ENCODE measurements at places on chromosomes 4 and X.

DNA sequence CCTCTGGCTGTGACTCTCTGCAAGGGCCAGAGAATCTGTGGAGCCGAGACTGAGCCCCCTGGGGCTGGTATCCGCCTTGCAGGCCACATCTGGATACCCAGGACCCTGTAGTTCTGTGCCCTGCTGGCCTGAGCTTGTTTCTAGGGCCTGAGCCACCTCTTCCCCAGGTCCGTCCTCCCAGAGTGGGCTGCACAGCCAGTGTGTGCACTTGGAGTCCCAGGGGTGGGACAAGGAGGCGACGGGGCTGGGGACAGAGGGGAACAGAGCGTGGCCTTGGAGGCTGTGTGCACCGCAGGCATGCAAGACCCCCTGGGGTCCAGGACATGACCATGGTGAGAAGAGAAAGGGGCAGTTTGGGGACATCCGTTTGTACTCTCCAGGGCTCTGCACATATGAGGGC lies 105.5 kb downstream of the SORCS2 start:
- no peaks in the 10 kb centered on the region for H3K27me3 ChIP-seq
- no peaks in the 10 kb centered on the region for H3K36me3 ChIP-seq
- no peak overlapping the region for H3K27ac ChIP-seq
- H3K4me3 ChIP-seq = no peak overlapping the region
- no peaks in the 10 kb centered on the region for H3K4me1 ChIP-seq

DNA sequence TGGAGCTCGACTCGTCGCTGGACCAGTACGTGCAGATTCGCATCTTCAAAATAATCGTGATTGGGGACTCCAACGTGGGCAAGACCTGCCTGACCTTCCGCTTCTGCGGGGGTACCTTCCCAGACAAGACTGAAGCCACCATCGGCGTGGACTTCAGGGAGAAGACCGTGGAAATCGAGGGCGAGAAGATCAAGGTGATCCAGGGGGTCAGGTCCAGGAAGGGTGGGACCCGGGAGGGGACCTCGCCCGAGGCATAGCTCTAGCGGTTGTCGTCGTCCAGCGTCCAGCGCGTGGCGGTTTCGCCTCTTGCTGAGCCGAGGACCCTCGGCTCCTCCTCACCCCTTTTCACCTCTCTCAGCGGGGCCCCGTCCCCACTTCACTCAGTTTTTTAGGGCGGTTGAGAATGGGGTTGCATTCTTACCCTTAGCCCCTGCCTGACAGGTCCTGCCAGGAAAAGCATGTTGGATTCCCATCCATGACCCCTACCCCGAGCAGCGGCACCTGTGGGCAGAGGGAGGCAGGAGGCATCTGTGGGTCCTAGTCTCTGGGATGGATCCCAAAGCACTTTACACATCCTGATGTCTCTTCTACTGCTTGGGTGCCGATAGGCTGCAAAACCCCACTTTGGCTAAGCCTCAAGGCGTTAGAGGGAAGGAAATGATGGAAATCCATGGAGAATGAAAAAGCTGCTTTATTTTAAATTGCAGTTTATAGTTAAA lies 524 bp downstream of the RAB33A start:
- H3K27me3 ChIP-seq = no peaks in the 10 kb centered on the region
- H3K4me3 ChIP-seq = no peak overlapping the region
- no peaks in the 10 kb centered on the region for H3K36me3 ChIP-seq
- DNase-seq = no peak

GRCh38 chrX:10042055-10042454 lies 74.9 kb downstream of the CLDN34 start:
- H3K4me1 ChIP-seq = no peaks in the 10 kb centered on the region
- no peak overlapping the region for H3K4me3 ChIP-seq
- no peaks in the 10 kb centered on the region for H3K27me3 ChIP-seq
- no peak for DNase-seq
- H3K27ac ChIP-seq = no peak overlapping the region

DNA sequence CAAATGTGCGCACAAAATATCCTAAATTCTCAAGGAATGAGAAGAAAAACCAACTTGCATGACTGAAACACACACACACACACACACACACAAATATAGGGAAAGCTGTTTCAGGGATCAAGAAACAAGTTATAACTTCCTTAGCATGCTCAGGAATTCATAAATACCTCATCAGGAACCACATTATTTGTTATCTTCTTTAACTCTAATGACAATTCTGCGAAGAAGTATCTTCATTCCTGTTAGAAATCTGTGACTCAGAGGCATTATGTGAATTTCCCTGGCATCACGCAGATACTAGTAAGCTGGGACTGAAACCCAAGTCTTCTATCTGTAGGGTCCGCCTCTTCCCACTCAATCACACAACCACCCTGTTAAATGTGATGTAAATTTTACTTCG lies 30.3 kb downstream of the TMPRSS11A start:
- DNase-seq = no peak
- no peak overlapping the region for H3K27ac ChIP-seq
- H3K27me3 ChIP-seq = no peaks in the 10 kb centered on the region
- no peaks in the 10 kb centered on the region for H3K4me1 ChIP-seq

- no peak for DNase-seq
- H3K36me3 ChIP-seq = no peaks in the 10 kb centered on the region
- H3K4me3 ChIP-seq = no peak overlapping the region
- H3K4me1 ChIP-seq = no peaks in the 10 kb centered on the region
Measured at GRCh38 chrX:38701073-38701472, 100.2 kb upstream of the MID1IP1 start.

GRCh38 chr4:67593741-67594175 lies 35.2 kb downstream of the STAP1 start:
- no peak overlapping the region for H3K27ac ChIP-seq

- H3K27me3 ChIP-seq = no peaks in the 10 kb centered on the region
- no peak for DNase-seq
- no peak overlapping the region for H3K4me3 ChIP-seq
- no peak overlapping the region for H3K27ac ChIP-seq
- peaks cover 74% of the 10 kb centered on the region for H3K36me3 ChIP-seq
Measured at GRCh38 chr4:13611283-13611842, 16.2 kb downstream of the BOD1L1 start.

DNA sequence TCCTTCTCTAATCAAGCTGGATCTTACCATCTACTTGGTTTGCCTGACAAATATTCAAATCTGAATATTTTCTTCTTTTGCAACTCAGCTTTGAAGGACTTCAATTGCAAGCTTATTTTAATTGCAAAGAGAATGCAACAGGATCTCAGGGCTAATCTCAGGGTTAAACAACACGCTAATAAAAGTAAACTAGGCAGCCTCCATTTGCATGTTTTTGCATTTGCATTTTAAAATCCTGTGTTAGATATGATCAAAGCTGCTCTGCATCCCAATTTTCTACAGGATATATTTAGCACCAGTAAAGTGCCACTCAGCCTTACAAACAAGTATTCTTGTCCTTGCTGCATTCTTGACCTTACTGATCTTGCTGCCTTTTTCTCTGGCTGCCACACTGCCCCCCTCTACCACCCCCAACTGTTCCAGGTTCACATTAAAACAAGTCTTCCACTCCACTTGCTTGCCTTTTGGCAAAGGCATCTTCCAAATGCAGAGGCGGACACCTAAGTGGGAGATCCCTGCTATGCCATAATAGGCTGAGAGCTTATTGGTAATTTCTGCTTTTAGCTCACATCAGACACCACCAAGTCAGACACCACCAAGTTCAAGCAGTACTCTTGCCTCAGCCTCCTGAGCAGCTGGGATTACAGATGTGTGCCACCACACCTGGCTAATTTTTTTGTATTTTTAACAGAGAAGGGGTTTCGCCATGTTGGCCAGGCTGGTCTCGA lies 48.1 kb downstream of the GPRIN3 start:
- no peaks in the 10 kb centered on the region for H3K27me3 ChIP-seq
- H3K4me3 ChIP-seq = no peak overlapping the region
- no peaks in the 10 kb centered on the region for H3K4me1 ChIP-seq
- H3K27ac ChIP-seq = no peak overlapping the region

- DNase-seq = no peak
- H3K27ac ChIP-seq = no peak overlapping the region
- H3K27me3 ChIP-seq = no peaks in the 10 kb centered on the region
- H3K36me3 ChIP-seq = no peaks in the 10 kb centered on the region
Measured at GRCh38 chr4:134691915-134692314, 490.3 kb upstream of the PABPC4L start.

DNA sequence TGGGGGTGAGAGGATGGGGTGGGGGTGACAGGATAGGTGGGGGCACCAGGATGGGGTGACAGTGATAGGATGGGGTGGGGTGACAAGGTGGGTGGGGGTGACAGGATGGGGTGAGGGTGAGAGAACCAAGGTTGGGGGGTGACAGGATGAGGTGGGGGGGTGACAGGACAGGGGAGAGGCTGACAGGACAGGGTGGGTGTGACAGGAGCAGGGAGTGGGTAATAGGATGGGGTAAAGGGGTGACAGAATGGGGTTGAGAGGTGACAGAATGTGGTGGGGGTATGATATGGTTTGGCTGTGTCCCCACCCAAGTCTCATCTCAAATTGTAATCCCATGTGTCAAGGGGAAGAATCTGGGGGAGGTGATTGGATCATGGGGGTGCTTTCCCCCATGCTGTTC lies 26.0 kb downstream of the RNF212 start:
- H3K4me1 ChIP-seq = peaks cover 4% of the 10 kb centered on the region
- DNase-seq = no peak
- no peak overlapping the region for H3K27ac ChIP-seq
- no peaks in the 10 kb centered on the region for H3K36me3 ChIP-seq
- no peak overlapping the region for H3K4me3 ChIP-seq

DNA sequence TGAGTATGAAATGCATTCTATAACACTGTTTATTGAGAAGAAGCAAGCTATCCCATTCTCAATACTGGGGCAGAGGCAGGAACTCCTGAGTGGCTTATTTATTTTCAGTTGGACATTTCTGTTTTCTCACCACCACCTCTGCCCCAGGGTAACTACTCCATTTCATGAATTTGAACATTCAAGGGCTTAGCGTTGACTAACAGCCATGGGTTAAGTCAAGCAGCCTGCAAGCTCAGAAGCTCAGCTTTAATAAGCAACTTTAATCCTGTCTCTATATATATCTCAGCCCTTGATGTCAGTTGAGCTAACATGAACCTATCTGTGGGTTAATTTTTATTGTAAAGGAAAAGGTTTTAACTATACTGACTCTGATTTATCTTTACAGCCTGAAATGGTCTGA lies 93.8 kb downstream of the MBNL3 start:
- H3K4me3 ChIP-seq = no peak overlapping the region
- no peaks in the 10 kb centered on the region for H3K4me1 ChIP-seq
- H3K27ac ChIP-seq = no peak overlapping the region
- H3K36me3 ChIP-seq = peaks cover 3% of the 10 kb centered on the region
- H3K27me3 ChIP-seq = peaks cover 2% of the 10 kb centered on the region
- no peak for DNase-seq

- no peaks in the 10 kb centered on the region for H3K4me1 ChIP-seq
- no peaks in the 10 kb centered on the region for H3K27me3 ChIP-seq
- H3K27ac ChIP-seq = no peak overlapping the region
- H3K36me3 ChIP-seq = no peaks in the 10 kb centered on the region
- no peak overlapping the region for H3K4me3 ChIP-seq
Measured at GRCh38 chrX:42748067-42748850, 29.7 kb downstream of the PPP1R2C start.

- no peaks in the 10 kb centered on the region for H3K36me3 ChIP-seq
- H3K27ac ChIP-seq = no peak overlapping the region
- DNase-seq = no peak
- no peaks in the 10 kb centered on the region for H3K27me3 ChIP-seq
- no peak overlapping the region for H3K4me3 ChIP-seq
Measured at GRCh38 chr4:119659576-119659975, 31.0 kb upstream of the PDE5A start.
